ENCODE measurements at places on chromosomes 6 and 20. TPM values are rescaled to one million over a fixed set of nuclear protein-coding genes. Genes with fewer than 3 reads are reported as not detected.

PHACTR3 gene
- total RNA-seq = not detected

BPIFB1 gene
- 0.50 TPM for total RNA-seq

TSHZ2 gene
- total RNA-seq = 16.7 TPM

ENPP1 gene
- 1.2 TPM for total RNA-seq

FAM83C gene
- not detected for total RNA-seq

DPM1 gene
- 38.5 TPM for total RNA-seq

SLC35F1 gene
- not detected for total RNA-seq

SMLR1 gene
- not detected for total RNA-seq

PPP1R3D gene
- 4.3 TPM for total RNA-seq

VEGFA gene
- 68.8 TPM for total RNA-seq

SLC17A4 gene
- not detected for total RNA-seq

ADGB gene
- total RNA-seq = not detected

DUSP15 gene
- 0.34 TPM for total RNA-seq

CST2 gene
- total RNA-seq = not detected

REM1 gene
- 1.2 TPM for total RNA-seq

FOXF2 gene
- 1.2 TPM for total RNA-seq

KCNK16 gene
- total RNA-seq = not detected

RFX6 gene
- not detected for total RNA-seq

ASIP gene
- not detected for total RNA-seq

DEFB132 gene
- not detected for total RNA-seq

INSM1 gene
- not detected for total RNA-seq

TUBB2A gene
- 29.5 TPM for total RNA-seq

TSBP1 gene
- not detected for total RNA-seq

MUC22 gene
- total RNA-seq = not detected

SLPI gene
- not detected for total RNA-seq

TREML2 gene
- total RNA-seq = not detected

MAD2L1BP gene
- 15.7 TPM for total RNA-seq

DEFB124 gene
- not detected for total RNA-seq

EYS gene
- total RNA-seq = not detected

ECT2L gene
- 0.20 TPM for total RNA-seq

IL17A gene
- not detected for total RNA-seq

PLCB4 gene
- 0.29 TPM for total RNA-seq

OR12D2 gene
- not detected for total RNA-seq
